ENCODE measurements at places on chromosomes 1 and 21.
A peak's percentile ranks its signal among the peaks of the same experiment; 100 is the strongest.

DNA sequence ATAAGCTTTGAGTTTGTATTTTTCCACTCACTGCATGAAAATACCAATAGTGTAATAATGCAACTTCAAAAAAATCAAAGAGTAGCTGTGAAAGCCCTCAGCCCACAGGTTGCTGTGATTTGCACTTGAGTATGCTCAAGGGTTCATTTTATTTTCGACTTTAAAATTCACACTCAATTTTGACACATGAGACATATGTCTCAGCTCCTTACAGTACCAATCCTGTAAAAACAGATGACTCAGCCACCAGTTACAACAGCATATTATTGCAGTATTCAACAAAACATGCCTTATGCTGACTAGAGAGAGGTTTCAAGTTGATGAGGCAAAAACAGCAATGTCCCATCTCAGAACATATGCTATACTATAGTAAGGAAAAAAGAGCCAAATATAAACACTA, 66.1 kb downstream of the CYYR1 start:
- DNase-seq: no peak

DNA sequence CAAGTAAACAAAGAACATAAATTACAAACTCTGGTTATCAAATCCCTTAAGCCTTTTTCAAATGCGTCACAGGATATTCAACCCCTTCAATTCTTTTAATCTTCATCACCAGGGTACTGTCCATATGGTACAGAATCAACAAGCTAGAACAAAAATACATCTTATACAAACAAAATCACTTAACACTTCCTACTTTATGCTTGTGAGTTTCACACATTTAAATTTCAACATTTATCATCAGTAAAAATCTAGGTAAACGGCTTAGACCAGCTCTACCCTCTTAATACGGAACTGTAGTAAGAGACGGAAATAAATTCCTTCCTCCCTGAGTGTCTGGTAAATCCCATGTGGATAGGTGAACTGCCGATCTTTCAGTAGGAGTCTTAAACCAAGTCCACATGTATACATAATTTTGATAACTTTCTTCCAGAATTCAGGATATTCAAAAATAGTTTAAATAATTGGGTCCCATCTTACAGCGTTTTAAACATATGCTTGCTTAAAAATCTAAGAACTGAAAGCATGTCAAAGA, 1.0 kb downstream of the CCDC181 start:
- peak; percentile 91 for DNase-seq

DNA sequence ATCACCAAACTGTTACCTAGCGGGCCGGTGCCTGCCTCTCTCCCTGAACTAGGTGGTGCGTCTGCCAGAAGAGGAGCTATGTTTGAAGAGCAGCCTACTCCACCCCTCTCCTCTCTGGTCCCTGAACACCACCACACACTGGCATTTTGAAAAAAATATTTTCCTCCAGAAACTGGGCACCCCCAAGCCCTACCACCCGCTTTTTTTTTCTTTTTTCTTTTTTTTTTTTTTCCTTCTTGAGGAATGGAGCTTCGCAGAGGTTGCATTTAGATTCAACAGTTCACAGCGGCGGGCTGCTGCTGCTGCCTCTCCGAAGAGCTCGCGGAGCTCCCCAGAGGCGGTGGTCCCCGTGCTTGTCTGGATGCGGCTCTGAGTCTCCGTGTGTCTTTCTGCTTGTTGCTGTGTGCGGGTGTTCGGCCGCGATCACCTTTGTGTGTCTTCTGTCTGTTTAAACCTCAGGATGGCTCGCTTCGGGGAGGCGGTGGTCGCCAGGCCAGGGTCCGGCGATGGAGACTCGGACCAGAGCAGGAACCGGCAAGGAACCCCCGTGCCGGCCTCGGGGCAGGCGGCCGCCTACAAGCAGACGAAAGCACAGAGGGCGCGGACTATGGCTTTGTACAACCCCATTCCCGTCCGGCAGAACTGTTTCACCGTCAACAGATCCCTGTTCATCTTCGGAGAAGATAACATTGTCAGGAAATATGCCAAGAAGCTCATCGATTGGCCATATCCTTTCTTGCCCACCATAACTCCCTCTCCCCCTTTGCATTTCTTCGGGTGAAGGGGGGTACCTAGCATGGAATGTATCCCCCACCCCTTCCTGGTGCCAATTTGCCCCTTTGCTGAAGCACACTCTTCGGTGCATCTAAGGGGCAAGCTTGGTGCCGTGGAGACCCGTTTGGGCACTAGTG, at the start of gene CACNA1E:
Gene CACNA1E (plus strand): TSS at position 233 of the 911 bp plus-strand sequence. CDS start 228 bp downstream, at position 461.
- peak; percentile 26 for DNase-seq

DNA sequence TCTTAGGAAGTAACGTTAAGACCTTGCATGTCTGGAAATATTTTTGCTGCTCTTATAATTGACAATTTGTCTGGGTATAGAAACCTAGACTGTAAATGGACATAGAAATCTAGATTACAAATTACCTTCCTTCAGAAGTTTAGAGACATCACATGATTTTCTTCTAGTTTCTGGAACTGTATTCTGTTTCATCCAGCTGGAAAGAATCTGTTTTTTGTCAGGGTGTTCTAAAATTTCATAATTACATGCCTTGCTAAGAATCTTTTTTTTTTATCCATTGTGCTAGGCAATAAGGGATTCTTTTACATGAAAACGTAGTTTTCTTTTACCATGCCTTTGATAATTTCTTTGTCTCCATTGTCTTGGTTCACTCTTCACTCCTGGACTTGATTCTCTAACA, 20.7 kb upstream of the S100A7 start:
- no peak for DNase-seq

DNA sequence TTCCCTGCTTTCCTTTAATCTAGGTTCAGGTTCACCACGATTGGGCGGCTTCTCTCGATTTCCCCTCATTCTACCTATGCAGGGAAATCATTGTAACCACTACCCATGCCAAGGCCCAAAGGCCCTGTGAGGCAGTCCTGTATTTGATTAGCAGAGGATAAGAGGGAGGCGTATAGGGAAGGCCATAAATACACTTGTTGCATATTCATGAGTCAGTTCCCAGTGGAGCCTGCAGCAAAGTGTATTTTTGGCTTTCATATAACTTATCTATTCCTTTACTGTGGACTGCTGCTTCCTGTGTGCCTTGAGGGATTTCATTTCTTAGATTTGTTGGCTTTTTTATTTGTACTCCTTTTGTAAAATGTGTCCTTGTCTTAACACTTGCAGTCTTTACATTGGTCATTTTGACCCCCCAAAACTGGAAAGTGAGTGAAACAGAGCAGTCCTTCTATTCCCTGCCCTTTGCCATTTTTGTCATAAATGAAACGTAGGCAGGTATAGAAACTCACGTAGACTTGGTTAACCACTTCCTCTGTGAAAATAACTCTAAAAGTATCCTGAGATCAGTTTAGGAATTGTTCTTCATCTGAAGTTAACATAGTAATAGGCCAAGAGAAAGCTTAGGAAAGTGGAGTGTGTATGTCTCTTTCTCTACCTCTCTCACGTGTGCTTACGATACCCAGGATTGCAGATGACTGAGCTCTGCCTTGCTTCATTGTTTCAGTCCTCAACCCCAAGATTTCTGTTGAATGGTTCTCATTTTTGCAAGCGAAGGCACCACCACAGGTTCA, 19.6 kb upstream of the KCNQ4 start:
- no peak for DNase-seq

GRCh38 chr1:17667641-17668040, 87.5 kb upstream of the ACTL8 start:
- no peak for DNase-seq

DNA sequence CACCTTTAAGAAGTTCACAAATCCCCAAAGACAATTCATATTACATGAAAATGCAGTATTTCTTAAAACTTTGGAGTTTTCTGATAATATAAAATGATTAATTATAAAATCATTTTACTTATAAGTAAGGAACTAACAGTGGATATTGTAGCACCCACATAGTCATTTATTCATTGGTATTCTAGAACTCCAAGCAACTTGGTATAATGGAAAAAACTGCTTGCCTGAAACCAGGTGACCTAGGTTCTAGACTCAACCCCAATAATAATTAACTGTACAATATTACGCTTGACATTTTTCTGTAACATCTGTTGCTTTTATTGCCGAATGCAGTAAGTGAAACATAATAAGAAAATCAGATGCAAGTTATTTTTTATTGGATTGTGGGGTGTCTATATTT, 2.4 kb downstream of the PLA2G4A start:
- no peak for DNase-seq

- DNase-seq: no peak
Measured at GRCh38 chr21:25931765-25932164, 197.0 kb downstream of the GABPA start.

DNA sequence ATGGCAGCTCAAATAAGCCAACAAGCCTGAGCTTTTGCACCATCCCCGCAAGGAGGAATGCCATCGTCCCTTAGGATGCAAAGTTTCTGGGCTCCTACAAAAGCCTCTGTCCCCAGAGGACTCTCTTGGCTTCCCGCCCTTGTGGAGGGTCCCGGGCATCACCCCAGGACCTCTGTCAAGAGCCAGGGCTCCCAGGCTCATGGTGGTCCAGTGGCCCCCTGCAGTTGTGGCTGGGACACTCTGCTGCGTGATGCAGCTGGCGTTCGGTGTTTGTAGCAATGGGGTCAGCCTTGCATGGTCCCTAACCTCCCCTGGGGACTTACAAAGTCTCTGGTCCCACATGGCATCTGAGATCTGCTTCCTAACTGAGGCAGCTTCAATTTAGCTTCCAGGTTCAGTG, 104.7 kb downstream of the RIPK4 start:
- no peak for DNase-seq

GRCh38 chr1:1141244-1141910, 25.5 kb upstream of the C1orf159 start:
- no peak for DNase-seq

- no peak for DNase-seq
Measured at GRCh38 chr21:42676808-42677207, 23.4 kb downstream of the PDE9A start.

- no peak for DNase-seq
Measured at GRCh38 chr1:118303534-118303933, 118.5 kb upstream of the SPAG17 start.

GRCh38 chr1:1755852-1756251, 22.4 kb downstream of the NADK start:
- DNase-seq: no peak

GRCh38 chr1:100359139-100359538, 6.8 kb downstream of the CDC14A start:
- peak; percentile 76 for DNase-seq

DNA sequence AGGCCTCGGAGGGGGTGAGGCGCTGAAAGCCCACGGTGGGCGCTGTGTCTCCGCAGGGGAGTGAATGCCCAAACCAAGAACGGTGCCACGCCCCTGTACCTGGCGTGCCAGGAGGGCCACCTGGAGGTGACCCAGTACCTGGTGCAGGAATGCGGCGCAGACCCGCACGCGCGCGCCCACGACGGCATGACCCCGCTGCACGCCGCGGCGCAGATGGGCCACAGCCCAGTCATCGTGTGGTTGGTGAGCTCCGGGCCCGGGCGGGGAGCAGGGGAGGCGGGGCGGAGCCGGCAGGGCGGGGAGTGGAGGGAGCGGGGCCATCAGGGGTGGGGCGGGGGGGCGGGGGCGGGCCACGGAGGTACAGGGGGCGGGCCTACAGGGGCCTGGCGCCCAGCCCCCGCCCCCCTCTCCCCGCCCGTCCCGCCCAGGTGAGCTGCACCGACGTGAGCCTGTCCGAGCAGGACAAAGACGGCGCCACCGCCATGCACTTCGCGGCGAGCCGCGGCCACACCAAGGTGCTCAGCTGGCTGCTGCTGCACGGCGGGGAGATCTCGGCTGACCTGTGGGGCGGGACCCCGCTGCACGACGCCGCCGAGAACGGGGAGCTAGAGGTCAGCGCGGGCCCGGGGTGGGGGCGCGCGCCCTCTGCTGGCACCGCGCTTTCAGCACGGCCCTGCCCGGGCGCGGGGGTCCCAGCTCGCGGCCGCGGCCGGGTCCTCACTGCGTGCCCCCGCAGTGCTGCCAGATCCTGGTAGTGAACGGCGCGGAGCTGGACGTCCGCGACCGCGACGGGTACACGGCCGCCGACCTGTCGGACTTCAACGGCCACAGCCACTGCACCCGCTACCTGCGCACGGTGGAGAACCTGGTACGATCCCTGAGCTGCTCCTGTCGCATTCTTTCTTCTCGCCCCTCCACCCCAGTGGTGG, 15.9 kb downstream of the ESPN start:
- peak; percentile 88 for DNase-seq

DNA sequence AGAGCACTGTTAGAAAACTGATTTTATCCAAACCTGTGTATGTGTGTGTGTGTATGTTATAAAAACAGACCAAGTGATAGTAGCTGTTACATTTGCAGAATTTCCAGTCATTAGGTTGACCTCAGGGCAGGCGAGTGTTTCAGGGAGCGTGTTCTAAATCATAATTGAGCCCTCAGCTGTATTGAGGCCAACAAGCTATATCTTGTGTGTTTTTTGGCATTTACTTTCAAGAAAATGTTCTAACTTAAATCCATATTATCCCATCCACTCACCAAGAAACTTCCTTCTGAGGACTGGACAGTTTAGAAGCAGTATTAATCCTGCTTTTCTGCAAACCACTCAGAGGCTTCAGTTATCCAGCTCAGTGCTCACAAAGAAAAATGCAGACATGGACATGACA, 12.0 kb downstream of the DDAH1 start:
- DNase-seq: peak; percentile 19

DNA sequence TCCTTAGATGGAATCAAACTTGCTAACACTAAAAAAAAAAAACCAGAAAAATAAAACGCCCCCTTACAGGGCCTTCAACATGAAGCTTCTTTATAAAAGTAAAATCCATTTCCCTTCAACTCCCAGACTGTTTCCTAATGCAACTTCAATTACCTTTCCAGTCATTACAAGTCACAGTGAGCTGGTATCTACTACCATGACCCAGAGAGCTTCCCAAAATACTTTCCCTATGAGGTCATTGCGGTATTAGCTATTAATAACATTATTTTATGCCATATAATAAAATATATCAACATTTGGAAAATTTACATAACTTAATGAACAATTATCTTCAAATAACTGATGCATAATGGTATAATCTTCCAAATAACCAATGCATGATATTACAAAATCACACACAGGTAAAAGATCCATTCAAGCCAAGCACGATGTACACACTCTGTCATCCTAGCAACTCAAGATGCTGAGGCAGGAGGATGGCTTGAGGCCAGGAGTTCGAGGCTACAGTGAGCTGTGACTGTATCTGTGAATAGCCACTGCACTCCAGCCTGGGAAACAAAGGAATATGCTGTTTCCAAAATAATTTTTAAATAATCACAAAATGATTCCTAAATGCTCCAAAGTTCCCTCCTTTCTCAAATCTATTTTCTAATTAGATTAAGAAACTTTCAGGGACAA, 24.1 kb downstream of the EIF4G3 start:
- DNase-seq: no peak

- DNase-seq: peak; percentile 65
Measured at GRCh38 chr1:110672001-110672752, 2.6 kb downstream of the KCNA3 start.

GRCh38 chr1:184427722-184428121, 40.9 kb downstream of the C1orf21 start:
- DNase-seq: no peak

DNA sequence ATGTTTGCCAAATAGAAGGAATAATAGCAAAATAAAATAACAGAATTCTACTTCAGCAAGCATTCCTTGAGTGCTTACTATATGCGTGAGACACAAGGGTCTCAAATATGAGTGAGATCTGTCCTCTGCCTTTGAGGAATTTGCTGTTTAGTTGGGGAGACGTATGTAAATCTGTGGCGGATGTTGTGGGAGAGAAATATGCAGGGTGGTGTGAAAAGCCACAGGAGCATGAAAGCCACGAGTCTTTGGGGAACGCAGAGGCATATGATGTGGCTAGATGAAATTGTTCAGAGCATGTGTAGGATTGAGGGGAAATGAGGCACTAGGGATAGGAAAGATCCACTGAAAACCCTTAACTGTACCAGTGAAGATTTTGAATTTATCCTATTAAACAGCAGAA, 244.4 kb downstream of the PBX1 start:
- DNase-seq: no peak

Data from NCI-H82 (cell line).